Upper lobe of left lung (tissue), 6 donors: ENCODE measurements at places on chromosomes 3 and 15. TPM values are rescaled to one million over a fixed set of nuclear protein-coding genes. Genes with fewer than 3 reads are reported as not detected.

Gene SEMA7A
- 4.4 TPM for total RNA-seq

GRCh38 chr3:150936693-150937092, 31.5 kb upstream of the MINDY4B start:
- DNase-seq = no peak

Gene GOLGA8T
- total RNA-seq = not detected

DNA sequence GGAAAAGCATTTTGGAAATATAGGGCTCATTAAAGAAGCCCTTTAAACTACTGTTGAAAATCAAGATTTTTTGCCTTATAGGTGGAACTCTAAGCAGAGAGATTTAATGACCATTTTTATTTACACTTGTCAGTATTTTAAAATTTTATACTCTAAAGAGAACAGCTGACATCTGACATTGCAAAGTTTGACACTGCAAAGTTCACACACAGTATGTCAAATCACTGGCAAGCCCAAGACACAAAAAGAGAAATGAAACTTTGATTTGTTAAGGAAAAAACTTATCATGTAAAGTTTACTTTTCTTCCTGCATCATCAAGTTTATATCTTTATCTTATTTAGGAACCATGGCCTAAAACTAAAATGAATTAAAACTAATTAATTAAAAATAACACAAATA, 40.2 kb downstream of the DPH6 start:
- DNase-seq = no peak

- no peak for DNase-seq
Observed at GRCh38 chr15:36638671-36639070, 59.2 kb downstream of the CDIN1 start.

Gene DOCK3
- 0.98 TPM for total RNA-seq

GRCh38 chr3:11509173-11510000, 134.3 kb downstream of the VGLL4 start:
- DNase-seq = peak; percentile 48

- DNase-seq = no peak
Observed at GRCh38 chr3:42063888-42064287, 27.3 kb upstream of the TRAK1 start.

GRCh38 chr3:15860014-15860934, 62.5 kb upstream of the ANKRD28 start:
- peak; percentile 25 for DNase-seq

- peak; percentile 54 for DNase-seq
Observed at GRCh38 chr15:90212221-90213098, 11.3 kb downstream of the SEMA4B start.

DNA sequence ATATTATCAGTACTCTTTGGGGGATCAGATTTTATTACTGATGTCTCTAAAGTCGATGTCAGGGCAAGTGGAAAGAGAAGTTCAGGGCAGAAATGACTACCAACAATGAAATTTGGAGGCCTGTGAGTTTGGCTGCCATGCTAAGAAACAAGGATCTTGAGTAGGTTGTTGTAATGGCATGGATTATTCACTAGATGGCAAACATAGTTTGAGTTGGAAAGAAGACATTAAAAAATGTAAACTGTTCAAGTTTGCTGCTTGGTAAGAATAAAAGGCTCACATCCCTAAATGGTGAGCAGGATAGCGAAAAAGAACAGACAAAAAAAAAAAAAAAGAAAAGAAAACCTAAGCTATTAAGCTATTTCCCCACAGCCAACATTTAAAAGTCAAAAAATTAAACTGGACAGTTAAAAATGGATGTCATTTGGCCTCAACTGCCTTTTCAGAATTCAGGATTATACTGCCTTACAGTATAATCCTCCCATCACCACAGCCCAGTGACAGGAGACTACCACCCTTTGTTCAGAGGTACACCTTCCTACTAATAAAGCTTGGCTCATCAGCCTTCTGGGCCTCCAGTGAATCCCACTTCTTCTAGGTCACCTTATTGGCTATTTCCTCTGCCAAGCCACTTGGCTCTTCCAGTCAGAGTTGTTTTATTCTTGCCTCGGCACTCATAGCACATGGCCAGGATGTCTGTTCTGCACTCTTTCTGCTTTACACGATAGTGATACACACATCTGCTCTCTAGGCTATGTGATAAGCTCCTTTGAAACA, 163.7 kb downstream of the PLD1 start:
- no peak for DNase-seq

Gene HEMK1
- total RNA-seq = 5.0 TPM

DNA sequence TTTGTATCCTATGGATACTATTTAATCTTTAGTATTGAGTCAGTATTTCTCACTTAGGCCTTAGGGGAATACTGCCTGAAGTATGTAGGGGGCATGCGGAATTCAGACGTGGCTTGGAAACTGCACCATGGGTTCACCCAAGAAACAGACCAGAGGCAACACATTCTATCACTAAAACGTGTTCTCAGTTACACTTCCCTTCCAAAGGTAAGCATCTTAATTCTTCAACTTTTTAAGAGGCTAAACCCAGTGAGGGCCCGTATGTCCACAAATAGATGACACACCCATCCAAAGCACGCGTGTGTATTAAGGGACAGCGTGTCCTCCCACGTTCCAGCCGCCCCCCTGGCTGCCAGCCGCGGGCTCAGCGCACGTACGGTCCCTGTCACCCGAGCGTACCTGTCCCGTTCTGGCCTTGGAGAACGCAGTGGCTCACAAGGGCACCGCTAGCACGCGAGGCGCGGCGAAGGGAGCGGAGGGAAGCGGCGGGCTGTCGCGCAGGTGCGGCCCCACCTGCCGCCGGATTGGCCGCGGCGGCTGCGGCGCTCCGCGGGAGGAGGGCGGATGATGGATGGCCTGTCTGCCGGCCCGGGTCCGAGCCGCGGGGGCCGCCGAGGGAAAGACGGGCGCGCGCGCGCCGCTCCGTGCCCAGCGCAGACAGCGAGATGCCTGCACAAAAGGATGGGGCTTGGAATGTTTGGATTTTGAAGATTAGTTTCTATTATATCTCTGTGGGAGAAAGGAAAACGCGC, 1003.9 kb upstream of the NR2F2 start:
- no peak for DNase-seq

- DNase-seq = peak; percentile 18
Observed at GRCh38 chr15:25242957-25243799, 195.6 kb downstream of the UBE3A start.

DNA sequence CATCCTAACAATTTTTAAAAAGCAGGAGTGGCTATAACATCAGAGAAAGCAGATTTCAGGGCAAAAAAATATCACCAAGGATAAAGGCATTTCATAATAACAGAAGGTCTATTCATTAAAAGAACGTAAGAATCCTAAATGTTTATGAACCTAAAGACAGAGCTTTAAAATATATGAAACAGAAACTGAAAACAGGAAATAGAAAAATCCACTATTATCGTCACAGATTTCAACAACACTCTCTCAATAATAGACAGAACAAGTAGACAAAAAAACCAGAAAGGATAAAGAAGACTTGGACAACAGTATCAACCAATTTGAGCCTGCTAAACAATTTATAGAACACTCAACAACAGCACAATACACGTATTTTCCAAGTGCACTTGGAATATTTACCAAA, 71.4 kb downstream of the FBXL22 start:
- DNase-seq = no peak

GRCh38 chr3:158314426-158315357, 204.8 kb downstream of the RSRC1 start:
- DNase-seq = no peak

Gene LIPH
- total RNA-seq = 63.1 TPM

GRCh38 chr15:56985856-56986255, 67.4 kb downstream of the TCF12 start:
- no peak for DNase-seq

DNA sequence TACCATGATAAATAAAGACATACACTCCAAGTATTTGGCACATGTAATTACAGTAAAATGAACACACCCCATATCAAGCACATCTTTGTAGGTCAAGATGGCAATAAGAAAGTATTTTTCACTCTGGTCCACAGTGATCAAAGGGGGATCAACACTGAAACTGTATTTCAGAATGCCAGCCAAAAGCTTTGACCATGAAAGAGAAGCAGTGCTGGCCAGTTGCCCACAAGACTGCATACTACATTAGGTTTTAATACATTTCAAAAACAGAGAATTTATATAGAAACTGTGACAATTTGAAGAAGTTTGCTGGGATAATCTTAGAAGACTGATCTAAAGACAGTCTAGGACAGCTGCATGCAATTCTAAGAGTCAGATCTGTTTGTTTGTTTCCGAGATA, 1035.3 kb downstream of the FHIT start:
- no peak for DNase-seq

Gene NTRK3
- total RNA-seq = 1.4 TPM

Gene SLC38A3
- total RNA-seq = not detected

- DNase-seq = no peak
Observed at GRCh38 chr15:67036775-67037555, 28.4 kb upstream of the SMAD3 start.

DNA sequence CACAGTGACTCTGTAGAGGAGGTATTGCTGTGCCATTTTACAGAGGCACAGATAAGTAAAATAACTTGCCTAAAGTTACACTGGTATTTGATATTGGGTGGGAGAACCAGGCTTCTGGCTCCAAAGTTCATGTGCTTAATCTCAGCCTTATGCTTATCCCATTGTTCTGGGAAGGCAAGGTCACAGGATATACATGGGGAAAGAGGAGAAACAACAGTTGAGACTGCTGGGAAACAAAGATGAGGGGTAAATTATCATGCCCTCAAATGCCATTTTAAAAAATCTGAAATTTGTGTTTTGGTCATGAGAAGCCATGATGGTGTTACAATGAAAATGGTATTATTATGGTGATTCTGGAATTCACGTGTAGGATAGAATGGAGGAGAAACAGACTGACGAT, 54.4 kb downstream of the EOMES start:
- DNase-seq = no peak

Gene GATM
- 3.2 TPM for total RNA-seq

DNA sequence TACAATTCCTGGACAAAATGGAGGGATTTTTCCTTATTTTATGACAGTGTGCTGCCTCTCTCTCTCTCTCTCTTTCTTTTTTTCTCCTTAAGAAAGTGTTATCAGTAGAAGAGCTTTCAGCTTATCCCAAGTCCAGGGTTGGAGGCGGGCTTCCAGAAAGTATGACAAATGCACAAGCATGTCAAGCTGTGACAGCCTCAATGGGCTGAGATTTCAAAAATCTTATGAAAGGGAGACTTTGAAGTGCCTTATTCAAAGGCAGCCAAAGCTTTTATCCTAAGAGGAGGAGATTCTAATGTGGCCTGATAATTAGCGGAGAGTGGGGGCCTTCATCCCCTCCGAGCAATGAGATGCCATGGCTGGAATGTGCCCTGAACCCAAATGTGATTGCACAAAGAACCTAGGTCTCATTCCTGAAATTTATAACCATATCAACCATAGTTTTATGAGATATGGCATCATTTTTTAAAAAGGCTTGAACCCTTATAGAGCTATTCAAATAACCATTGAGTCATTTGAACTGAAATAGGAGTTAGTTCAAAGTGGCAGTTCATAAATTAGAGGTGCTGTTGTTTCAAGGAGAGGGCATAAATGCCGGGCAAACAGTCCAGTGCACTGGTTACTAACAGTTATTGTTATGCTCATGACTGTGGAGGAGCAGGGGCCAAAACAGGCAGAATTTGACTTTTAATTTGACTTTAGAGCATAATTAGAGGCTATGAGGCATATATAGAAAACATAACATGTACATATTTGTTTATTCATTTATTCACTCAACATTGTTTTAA, 261.6 kb upstream of the THRB start:
- DNase-seq = no peak

GRCh38 chr15:78374436-78375393, 34.6 kb downstream of the CRABP1 start:
- DNase-seq = no peak

DNA sequence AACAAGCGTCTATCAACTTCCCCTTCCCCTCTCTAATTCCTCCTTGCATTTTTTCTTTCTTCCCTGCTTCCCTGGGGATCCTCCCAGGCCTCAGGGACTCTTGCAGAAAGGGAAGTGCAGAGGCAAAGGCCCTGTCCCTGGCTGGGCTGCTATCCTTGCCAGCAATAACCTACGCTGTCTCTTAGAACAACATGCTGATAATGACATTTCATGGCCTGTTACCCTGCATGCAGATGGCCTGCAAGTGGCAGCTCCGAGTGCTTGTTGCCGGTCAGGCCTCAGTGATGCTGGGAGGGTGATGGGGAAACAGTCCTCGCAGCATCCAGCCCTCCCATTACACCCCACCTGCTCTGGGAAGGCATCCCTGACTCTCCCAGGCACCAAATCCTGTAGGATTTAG, 167.6 kb downstream of the RAB11A start:
- no peak for DNase-seq

DNA sequence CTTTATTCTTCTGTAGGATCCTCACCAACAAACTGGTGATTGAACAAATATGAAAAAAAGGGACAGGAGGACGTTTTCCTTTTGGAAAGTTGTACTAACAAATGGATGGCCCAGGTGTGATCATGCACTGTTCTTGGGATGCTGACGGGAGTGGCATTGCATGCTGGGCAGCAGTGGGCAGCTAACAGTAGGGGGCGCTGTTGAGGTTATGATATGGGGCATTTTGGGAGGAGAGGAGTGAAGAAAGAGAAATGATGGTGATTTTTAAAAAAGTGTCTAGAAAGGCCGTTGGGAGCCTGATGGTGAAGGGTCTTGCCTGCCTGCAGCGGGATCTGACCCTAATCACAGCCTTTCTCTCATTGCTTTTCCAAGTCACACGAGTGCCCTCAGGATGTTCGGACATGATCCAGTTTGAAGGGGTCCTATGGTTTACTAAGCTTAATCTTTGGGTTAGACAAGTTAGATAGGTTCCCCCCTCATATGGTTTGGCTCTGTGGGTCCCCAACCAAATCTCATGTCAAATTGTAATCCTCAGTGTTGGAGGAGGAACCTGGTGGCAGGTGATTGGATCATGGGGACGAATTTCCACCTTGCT, 46.2 kb upstream of the PRTG start:
- peak; percentile 25 for DNase-seq

GRCh38 chr3:134149286-134149685, 101.4 kb downstream of the RYK start:
- DNase-seq = no peak

- peak; percentile 39 for DNase-seq
Observed at GRCh38 chr15:40338921-40339620, 1.7 kb downstream of the CCDC9B start.
